Suppressor macrophage treated with lipopolysaccharide for 4 hours (primary cell): ENCODE measurements at places on chromosomes 3 and 15.

DNA sequence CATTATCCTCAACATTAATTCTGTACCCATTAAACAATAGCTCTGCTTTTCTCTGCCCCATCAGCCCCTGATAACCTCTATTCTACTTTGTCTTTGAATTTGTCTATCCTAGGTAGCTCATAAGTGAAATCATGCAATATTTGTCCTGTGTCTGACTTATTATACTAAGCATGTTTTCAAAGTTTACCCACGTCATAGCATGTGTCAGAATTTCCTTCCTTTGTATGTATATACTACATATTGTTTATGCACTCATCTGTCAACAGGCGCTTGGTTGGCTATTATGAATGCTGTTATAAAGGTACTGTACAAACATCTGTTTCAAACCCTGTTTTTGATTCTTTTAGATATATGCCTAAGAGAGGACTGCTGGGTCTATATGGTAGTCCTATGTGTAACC lies 18.2 kb downstream of the CSNK1G1 start:
- no peak for DNase-seq

GRCh38 chr3:171860830-171861535 lies 17.8 kb downstream of the TMEM212 start:
- peak; percentile 46 for DNase-seq

- DNase-seq, result no peak
Measured at GRCh38 chr15:73464602-73465001, 21.6 kb downstream of the REC114 start.

DNA sequence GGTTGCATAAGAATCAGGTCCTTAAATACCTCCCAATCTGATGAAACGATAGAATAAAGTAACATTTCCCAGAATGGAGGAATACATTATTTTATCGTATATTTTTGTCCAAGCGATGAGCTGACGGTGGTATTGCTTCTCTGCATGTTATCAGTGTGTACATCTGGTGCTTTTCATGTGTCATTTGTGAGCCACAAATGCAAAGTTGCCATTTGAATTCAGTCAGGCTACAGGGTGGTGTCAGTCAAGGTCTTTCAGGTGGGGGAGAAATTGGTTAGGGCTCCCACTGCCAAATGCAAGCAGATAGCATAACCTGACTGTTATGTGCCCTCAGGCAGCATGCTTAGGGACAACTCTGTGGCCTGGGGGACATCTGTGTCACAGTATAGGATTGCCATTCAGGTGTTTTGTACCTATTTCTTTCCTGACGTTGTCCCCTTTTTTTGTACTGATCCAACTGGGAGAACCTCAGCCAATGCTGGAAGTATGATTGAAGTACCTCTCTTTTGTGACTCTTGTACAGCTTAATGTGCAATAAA lies 26.5 kb upstream of the TIMP4 start:
- no peak for DNase-seq

- no peak for DNase-seq
Measured at GRCh38 chr15:63909819-63910437, 76.2 kb upstream of the HERC1 start.

- no peak for DNase-seq
Measured at GRCh38 chr3:187454085-187454815, 86.1 kb downstream of the RTP4 start.

DNA sequence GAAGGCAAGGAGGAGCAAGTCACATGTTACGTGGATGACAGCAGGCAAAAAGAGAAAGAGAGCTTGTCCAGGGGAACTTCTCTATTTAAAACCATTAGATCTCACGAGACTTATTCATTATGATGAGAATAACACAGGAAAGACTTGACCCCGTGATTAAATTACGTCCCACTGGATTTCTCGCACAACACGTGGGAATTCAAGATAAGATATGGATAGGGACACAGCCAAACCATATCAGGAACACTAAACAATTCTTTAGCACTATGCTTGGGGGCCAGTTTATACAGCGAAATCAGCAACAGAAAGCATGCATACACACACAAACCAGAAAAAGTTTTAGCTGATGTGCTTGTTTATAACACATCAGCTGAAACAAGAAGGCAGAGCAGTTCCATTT lies 704.2 kb downstream of the OTOL1 start:
- no peak for DNase-seq

DNA sequence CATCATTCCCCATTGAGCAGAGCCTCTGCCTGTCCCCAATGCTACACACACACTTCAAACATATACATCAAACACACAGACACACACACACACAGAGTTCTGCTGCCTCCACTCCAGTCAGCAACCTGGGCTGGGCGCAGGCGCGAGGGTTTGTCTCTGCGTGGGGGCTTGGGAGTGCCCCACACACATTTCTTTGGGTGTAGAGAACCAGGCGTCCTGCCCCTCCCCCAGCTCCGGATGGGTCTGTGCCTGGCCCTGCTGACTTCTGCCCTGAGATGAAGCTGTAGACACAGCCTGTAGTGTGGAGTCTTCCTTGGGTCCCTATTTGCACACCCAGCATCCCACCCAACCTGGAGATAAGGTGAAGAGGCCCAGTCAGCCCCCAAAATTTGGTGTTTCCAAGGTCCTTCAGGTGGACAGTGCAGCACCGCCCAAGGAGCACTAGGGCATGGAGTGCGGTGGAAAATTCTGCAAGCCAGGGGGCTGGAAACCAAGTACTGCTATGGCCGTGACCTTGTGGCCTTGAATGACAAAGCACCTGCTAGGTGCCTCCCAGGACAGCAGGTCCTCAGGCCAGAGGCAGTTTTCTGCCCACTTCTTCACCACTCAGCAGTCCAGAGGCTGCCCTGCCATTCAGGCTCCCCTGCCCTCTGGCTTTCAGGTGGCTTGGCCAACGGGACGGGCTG lies 26.8 kb downstream of the FBXW12 start:
- no peak for DNase-seq

- no peak for DNase-seq
Measured at GRCh38 chr15:39997639-39998038, 41.3 kb downstream of the SRP14 start.

- no peak for DNase-seq
Measured at GRCh38 chr3:39531665-39532064, 64.2 kb downstream of the MOBP start.

DNA sequence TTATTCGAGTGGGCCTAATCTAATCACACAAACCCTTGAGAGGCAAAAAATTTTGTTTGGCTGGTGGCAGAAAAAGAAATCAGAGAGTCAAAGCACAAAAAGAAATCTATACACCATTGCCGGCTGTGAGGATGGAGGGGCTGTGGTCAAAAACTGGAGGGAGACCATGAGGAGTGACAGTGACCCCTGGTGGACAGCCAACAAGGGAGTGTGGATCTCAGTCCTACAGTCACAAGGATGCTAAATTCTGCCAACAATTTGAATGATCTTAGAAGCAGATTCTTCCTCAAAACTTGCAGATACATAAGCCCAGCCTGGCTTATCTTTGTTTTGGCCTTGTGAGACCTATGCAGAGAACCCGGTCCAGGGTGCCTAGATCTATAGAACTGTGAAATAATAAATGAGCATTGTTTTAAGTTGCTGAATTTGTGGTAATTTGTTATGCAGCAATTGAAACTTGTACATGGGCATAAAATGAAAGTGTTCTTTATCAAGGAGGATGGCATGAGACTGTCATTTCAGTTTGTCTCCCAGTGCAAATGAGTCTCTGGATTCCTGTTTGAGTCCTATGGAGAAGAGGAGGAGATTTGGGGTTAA lies 103.0 kb upstream of the ARHGEF26 start:
- peak; percentile 31 for DNase-seq

- peak; percentile 47 for DNase-seq
Measured at GRCh38 chr3:98553753-98554152, 22.0 kb downstream of the GPR15 start.

DNA sequence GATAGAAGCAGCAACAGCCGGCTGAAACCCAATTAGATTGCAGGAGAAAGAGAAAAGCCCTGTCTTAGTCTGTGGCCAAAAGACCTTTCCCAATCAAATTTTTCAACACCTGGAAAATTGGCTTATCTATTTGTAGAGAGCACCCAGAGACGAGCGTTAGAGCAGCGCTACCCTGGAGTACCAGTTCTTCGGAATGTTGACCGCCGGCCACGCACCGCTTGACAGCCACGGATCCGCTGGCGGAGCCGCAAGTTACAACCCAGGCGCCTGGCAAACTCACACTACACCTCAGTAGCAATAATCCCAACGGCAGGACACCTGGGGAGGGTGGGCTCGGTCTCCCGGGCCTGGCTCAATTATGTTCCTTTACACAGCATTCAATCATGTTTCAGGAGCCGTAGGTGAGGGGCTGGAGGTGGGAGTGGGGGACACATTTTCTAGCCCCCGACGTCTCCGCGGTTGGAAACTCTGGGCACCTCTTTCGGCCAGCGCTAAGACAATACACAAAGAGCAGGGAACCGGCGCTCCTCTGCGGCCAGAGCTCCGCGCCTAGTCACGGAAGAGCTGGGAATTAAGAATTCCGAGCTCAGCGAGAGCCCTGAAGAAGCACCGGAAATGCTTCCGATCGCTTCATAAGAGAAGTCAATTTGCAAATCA lies 1.2 kb downstream of the MB21D2 start:
- DNase-seq, result no peak

DNA sequence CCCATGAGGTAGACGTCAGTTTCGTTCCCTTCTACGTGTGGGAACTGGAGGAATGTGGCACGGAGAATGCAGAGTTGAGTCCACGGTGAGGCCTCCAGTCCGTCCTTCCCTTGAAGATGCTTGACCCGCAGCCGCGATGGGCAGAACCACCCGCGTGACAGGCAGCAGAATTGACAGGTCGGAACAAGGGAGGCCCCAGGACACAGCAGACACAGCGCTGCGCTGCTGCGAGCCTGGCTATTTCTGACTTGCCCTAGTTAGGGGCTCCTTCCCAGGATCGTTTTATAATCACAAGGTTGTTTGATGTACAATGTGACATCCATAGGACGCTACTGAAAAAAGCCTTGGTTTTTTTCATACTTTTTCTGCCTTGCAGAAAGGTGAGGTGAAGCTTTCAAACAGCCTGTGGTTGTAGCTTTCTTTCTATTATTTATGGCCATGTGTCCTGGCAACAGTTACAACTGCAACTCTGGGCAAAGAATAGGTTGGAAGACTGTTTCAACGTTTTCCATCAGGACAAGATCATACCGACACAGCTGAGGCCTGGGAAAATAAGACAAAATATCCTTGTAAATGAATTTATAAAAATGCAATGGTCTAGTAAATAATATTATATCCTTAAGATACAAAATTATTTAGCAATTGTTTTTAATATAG lies 9.6 kb upstream of the TMEM41A start:
- no peak for DNase-seq

DNA sequence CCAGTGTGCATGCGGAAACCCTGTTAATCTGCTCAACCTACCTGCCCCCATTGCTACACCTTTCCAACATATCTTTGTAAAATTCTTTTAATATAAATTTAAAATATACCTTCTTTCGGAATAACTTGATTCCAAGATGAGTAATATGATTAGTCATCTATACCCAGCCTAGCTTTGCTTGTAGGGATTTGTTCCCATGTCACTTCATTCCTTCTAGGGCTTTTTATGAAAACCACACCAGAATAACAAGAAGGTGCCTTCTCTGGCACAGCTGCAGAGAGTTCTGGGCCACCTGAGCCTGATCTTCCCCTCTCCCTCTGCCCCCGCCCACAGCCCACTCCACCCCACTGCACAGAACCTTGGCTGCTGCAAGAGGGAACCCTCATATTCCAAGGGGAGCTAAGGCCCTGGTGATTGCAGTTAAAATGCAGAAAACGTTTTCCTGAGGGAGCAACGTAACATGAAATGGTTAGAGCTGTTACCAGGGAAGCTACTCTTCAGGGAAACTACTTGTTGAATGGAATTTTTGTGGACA lies 38.6 kb upstream of the HACD2 start:
- no peak for DNase-seq

DNA sequence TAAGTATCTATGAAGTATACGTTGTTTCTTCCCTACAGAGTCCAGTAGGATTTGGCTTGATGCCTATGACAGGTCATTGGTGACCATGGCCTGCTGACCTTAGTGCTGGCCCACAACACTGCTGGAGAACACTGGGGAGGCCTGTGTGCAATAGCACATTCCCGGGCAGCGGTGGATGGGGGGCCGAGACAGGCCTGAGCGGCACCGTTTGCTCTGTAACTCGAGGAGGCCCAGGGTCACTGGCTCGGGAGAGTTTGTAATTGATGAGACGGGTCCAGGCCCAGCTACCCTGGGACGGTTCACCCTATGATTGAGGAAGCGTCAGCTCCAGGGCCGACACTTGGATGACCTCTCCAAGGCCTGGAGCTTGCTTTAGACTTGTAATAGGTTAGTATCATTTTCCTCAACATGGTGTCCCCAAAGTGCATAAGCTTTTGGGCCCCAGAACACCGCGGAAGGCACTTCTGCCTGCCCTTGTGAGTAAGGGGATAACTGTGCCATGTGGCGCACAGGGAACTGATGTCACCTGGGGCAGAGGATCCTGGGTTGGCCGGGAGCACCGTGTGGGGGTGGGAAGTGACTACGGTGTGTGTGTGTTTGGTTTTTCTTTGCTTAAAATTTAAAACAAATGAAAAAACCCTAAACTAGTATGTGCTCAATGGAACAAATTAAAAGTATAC lies 12.0 kb downstream of the TRPM1 start:
- no peak for DNase-seq

DNA sequence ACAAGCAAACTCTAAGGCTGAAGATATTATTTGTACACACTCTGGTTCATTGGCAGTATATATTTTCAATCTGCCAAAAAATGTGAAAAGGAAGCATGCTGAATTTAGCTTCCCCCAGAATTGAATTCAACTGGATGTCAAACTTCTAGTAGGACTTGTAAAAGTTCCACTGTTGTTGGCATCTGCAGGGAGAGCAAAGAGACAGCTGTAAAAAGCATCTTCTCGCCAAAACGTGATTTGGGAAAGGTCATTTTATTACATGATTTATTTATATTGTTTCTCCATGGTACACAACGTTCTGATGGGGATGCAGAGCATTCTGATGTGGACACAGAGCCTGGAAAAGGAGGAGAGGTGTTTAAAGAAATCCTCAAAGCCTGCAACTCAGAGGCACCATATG lies 196.7 kb upstream of the ADAMTS9 start:
- DNase-seq, result no peak

GRCh38 chr15:98967096-98967495 lies 40.5 kb downstream of the PGPEP1L start:
- DNase-seq, result no peak

DNA sequence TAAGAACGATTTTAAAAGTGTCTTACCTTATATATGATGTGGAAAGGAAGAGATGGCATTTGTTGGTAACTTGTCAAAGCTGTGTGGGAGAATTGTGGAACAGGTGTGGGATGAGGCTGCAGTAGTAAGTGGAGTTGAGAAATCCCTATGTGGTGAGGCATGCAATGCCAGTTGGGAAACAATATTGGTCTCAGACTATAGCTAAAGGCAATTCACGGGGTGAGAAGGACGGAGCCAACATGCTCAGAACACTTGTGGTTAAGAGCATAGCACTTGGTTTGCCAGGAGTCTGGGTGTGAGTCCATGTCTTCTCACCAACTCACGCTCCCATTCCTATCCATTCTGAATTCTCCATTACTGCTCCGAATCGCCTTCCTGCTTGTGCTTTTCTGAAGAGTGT lies 615.6 kb upstream of the ADAMTS9 start:
- DNase-seq, result no peak

DNA sequence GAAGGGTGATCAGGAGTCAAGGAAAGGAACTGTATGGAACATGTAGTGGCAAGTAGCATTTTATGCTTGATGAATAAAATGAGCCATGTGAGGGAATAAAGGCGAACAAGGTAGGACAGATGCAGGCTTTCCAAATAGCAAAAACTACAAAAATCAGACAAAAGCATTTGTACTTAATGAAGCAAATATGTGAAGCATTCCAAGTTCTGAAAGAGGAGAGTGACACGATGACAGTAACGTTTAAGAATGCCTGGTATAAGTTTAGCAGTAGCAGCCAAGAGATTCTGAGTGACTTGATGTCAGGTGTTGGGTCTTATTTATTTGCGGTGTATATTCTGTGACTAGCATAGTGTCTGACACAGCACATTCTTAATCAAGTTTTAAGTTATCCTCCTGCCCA lies 408.2 kb upstream of the RASGRP1 start:
- no peak for DNase-seq
